ENCODE measurements at places on chromosomes 4 and X. TPM values are rescaled to one million over a fixed set of nuclear protein-coding genes. Genes with fewer than 3 reads are reported as not detected.

Gene GPRIN3
- 4.3 TPM for total RNA-seq

Gene USP17L26
- not detected for total RNA-seq

Gene HTR2C
- total RNA-seq = not detected

Gene SYTL4
- total RNA-seq = 3.0 TPM

GRCh38 chr4:127174616-127175015 is 458.1 kb upstream of the INTU start:
- DNase-seq = peak; percentile 79

DNA sequence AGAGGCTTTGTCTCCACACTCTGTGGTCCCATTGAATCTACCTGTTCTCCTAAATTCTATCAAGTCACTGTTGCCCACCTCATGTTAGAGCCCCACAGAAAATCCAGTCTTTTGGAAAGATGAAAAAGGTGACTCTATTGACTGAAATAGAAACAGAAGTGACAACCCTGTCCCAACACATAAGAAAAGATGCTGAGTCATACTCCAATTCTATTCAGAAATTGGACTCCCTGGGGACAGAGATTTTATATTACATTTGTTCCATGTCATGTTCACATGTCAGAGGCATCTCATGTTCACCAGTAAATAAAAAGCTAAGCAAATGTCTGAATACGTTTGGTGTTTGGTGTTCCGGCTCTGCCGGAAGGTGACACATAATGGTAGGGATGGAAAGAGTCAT is 2.9 kb upstream of the GRPR start:
- no peak for DNase-seq

- DNase-seq = no peak
These were observed 5.9 kb upstream of the PLAC1 start for GRCh38 chrX:134664202-134664601.

DNA sequence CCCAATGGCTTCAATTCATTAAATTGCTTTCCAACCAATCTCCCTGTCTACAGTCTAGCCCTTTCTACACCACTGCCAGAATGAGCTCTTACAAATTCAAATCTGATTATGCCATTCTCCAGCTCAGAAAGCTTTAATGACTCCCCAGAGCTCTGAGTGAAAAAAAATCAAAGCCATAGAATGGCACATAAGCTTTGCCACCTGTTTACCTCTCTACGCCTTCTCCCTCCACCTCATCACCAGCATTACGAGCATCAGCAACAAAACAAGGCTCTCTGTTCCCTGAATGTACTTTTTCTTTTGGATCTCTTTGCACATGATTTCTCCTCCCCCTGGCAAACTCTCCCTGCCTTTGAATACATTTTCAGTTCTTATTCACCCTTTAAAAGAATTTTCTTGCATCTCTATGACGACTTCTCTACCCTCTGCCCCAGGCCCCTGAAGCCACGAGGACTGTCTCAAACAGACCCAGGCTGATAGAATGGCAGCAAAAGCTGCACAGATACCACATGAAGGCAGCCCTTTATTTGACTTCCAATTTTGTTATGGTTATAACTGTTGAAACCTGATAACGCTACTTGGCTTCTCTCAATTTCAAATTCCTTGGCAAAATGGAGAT is 516.0 kb downstream of the PCDH7 start:
- DNase-seq = no peak

DNA sequence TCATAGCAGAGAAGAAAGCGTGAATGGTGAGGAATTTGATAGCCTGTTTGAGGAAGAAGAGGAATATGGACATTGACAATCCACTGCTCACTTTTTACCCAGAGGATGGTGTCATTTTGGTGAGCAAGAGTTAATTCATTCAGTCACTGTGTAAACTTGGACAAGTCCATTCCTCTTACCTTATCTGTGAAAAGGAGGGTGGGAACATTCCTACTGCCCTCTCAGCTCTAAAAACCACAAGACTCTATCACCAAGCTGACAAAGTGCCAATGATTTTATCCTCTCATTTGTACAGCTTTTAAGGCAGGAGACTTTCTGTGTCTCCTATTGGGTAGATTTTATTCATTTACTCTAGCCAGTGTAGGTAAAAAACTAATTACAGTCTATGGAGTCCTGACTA is 103.8 kb downstream of the LUZP4 start:
- no peak for DNase-seq

DNA sequence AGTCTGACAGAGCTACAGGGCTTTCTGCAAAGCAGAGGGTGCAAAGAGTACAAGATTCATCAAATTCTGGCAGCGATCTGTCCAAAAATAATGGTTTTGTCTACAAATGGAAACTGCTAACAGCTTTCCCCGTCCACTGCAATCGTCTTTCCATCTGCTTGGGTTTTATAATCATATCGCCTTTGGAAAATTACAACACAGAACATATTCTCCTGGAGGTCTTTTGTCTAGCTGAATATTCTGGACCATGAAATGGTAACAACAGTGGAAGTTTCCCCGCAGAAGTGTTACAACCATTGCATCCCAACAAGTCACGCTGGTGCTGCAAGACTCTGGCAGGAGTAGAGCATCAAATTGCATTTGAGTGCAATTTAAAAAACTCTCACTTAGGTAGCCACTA is 101.2 kb upstream of the BOD1L1 start:
- no peak for DNase-seq

DNA sequence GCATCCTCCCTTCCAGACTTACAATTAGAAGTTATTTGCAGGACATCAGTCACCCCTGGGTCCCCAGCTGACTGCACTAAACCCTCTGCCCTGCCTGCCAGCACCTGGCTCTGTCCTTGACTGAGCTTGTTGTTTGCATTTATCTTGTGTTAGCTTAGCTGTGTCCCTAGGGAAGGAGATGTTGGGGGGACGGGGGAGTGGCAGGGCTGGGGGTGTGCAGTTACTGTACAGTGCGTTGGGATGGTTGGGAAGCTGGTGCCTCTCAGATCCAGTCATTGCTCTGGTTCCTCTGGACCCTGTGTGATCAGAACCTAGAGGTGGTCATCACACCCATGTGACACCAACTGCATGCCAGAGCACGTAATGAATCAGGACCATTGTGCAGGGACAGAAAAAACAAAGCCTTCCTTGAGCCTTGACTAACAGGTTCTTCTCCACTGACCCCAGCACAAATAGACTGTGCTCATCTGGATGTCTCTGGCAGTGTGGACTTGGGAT is 32.7 kb upstream of the PROM1 start:
- no peak for DNase-seq

- no peak for DNase-seq
These were observed 7.6 kb downstream of the SLC2A9 start for GRCh38 chr4:10013722-10014121.

- no peak for DNase-seq
These were observed 108.8 kb upstream of the SORBS2 start for GRCh38 chr4:185920691-185921260.

GRCh38 chr4:69058410-69059059 is 37.7 kb upstream of the UGT2B7 start:
- DNase-seq = no peak

- DNase-seq = no peak
These were observed 12.1 kb downstream of the LETM1 start for GRCh38 chr4:1843852-1844251.

- peak; percentile 85 for DNase-seq
These were observed 120.3 kb downstream of the RASL11B start for GRCh38 chr4:52982255-52982945.

DNA sequence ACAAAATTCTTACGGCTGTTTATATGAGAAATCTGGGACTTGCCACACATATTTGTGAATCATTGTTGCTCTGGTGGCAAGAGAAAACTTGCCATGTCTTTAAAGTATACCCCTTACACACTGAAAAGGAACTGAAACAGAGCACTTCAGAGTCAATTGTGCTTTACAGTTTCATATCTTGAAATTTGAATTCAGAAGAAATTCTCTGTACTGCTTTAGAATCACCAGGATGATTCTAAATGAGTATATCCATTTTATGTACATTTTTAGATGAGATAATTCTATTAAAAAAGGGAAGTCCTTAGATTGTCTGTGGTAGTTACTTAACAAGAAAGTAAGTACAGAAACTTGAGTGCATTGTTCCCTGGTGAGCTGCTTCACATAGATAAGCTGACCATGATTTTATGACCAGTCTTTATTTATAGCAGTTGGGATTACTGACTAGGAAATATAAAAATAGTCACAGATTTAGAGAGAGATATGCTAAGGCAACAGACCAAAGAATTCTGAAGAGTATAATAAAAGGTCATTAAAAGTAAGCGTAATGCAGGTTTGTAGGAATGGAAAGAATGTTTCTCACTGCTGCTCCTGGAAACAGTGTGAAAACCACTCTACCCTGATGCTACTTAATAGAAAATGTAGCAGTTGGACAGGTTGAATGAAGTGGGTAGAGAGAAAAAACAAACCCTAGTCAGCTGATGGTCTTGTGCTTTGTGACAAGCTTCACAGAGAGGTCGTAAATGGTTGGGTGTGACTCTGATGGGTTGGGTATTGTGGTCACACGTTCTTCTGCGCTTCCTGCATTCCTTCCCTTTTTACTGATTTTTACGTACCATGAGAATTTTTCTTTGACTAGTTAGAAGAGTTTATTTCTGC is 41.0 kb downstream of the FNIP2 start:
- DNase-seq = peak; percentile 77

DNA sequence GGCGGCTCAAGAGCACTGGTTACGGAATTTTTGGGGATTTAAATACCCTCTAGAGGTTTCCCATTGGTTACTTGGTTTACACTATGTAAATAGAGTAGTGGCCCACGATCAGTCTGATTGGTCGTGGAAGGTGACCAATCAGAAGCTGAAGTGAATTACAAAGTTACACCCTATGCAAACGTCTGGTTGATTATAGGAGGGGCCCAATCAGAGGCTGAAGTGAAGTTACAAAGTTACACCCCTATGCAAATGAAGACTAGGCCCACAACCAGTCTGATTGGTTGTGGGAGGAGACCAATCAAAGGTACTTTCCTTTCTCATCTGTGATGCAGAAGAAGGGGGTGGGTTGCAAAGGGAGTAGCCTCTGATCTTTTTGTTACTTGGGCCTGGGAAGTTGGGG is 45.1 kb upstream of the HSD17B10 start:
- DNase-seq = no peak

DNA sequence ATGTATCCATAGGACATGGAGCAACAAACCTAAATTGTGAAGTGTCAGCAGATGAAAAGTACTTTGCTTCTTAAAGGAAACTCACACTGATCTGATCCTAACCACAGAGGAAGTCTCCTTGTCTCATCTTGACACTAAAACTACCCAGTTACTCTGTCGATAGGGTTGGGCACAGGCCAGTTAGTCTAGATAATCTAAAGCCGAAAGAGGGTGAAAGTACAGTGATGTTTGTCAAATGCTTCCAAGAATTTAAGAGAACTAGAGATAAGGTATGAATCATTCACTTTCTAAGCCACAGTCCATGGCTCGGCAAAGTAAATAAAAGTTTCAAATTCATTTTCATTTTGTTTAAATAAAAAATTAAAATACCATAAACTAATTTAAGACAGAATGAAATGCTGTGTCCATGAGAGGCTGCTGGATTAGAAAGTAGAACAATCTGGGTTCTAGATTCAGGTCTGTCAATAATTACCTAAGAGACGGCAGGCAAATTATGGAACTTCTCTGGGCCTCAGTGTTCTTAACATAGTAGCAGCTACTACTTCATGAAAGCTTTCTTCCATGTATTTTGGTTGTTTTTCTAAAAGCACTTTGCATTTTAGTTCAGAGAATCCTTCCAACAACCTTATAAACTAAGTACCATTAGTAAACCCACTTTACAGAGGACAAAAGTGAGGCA is 176.7 kb downstream of the LDB2 start:
- DNase-seq = peak; percentile 20

GRCh38 chr4:36251983-36252382 is 7.7 kb upstream of the ARAP2 start:
- no peak for DNase-seq

GRCh38 chrX:10949541-10949940 is 161.6 kb upstream of the HCCS start:
- DNase-seq = no peak

DNA sequence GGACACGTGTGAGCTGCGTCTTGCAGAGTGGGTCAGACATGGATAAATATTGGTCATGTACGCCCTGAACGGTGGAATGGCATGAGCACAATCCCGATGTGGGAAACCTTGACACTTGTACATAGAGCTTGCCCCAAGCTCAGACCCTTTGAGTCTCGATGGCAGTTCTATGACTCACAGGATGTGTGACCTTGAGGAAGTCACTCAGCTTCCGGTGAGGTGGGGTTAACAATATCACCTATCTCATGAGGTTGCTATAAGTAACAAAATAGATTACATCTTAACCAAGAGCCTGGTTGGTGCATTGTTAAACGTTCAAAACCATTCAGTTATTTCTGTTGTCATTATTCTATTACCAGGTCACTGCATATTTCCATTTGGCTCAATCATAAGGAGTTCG is 109.1 kb upstream of the TBL1X start:
- DNase-seq = no peak

- DNase-seq = no peak
These were observed 2.6 kb upstream of the ARAF start for GRCh38 chrX:47558436-47558835.

DNA sequence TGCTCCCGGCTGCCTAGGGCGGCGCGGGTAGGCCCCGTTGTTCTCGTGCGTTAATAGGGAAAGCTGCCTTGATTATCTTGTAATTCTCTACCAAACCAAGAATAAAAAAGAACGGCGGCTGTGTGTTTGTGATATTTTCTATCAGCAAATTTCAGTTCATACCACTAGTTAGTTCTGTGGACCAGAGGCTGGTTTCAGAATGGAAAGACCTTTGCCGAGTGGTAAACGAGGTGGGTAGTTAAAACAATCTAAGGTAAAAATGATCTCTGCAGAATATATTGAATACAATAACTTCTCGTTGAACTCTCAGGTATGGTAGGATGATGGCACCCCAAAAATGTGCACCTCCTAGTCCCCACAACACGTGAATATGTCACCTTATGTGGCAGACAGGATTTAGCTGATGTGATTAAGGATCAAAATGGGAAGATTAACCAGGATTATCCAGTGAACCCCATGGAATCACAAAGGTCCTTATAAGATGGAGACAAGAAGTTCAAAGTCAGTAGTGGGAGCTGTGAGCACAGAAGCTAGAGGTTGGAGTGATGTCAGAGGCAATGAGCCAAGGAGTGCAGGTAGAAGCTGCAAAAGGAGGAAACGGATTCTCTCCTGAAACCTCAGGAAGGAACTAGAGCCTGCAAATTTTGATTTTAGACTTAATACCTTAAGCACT is 574 bp upstream of the CFAP97 start:
- DNase-seq = peak; percentile 53

DNA sequence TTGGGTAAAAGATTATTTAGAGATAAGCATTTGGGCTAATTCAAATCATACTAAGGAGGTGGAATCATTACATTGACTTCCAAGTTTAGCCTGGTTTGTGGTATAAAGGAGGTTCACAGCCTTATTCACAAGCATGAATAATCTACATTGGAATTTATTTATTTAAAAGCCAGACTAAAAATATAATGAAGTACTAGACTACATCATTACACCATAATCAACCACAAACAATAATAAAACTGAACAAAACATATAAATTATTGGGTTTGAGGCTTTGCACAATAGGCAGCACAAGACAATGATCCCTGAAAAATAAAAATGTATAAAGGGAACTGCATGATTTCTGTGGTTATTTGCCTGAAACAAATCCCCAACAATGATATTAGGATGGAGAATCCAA is 314.0 kb downstream of the GBA3 start:
- DNase-seq = no peak

- DNase-seq = peak; percentile 8
These were observed 88.9 kb upstream of the RPL34 start for GRCh38 chr4:108531461-108531860.

- DNase-seq = peak; percentile 80
These were observed 388.0 kb downstream of the SPRY1 start for GRCh38 chr4:123784626-123785025.

GRCh38 chr4:144740316-144740715 is 94.4 kb downstream of the HHIP start:
- DNase-seq = no peak
